ENCODE measurements at places on chromosomes 12 and 14.

DNA sequence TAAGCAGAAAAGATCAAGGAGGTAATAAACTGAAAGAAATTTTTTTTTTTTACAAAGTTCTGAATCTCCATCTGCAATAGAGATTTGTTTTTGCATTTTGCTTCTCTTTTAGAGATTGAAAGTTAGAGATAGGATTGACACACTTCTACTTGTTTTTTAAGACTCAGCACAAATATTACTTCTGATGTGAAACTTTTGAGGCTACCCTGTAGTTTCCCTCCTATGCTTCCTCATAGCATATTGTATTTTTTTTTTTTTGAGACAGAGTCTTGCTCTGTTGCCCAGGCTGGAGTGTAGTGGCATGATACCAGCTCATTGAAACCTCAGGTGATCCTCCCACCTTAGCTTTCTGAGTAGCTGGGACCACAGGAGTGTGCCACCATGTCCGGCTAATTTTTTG, 32.1 kb upstream of the SGPP1 start:
- DNase-seq: no peak

DNA sequence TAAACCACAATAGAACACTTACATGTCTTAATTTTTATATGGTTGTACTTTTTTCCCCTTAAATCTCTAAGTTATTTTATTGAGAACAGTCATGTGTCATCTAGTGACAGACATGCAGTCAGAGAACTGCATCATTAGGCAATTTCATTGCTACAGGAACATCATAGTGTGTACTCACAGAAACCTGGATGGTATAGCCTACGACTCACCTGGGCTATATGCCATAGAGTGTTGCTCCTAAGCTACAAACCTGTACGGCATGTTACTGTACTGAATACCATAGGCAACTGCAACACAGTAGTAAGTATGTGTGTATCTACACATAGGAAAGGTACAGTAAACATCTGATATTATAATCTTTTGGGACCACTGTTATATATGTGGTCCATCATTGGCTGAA, 557.6 kb downstream of the PRKD1 start:
- no peak for DNase-seq

- DNase-seq: no peak
Measured at GRCh38 chr12:96261557-96261956, 67.4 kb downstream of the ELK3 start.

DNA sequence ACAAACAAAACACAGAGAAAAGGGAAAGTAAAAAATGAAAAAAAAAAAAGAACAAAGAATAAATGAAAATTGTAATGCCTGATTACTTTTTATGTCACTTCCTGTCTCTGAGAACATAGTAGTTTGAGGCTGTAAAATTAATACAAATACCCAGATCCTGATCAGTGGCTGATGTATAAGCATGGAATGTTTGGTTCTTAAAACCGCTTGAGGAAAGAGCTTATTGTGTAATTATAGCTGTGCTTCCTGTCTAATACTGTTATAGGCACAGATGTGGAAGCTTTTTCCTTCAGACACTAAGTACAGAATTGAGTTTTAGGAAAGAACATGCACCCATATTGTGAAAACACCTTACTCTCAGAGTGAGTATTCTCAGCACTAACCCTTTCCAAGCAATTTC, 86.9 kb downstream of the AVPR1A start:
- DNase-seq: no peak

DNA sequence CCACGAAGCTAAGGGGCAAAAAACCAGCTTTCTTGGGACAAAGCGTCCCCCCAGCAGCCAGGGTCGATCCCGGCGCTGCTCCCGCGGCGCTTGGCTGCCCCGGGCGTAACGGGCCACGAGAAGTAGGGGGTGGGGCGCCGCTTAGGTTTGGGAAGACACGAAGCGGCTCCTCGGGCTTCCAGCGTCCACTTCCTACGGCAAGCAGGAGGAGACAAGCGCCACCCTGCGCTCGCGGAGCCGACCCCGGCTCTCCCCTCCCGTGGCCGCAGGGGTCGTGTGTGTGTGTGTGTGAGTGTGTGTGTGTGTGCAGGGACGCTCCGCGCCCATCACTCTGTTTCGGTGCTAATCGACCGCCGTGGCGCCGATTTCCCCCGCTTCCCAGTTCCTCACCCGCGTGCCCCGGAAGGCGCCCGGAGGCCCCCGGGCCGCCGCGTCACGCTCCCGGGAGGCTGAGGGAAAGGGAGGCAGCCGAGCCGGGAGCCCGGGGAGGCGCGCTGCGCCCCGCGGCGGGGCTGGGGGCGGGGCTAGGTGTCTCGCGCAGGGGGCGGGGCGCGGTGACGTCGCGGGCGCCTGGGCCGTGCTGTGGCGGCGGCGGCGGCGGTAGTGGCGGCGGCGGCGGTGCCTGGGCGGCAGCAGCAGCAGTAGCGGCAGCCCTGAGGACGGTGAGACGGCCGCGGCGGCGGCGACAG, at the start of gene ERC1:
Gene ERC1, plus strand, starts transcription at position 563 of the 689 bp plus-strand sequence. CDS start 36,681 bp downstream, outside the sequence.
- DNase-seq: peak; percentile 66

- no peak for DNase-seq
Measured at GRCh38 chr12:70415987-70416386, 49.9 kb downstream of the KCNMB4 start.

DNA sequence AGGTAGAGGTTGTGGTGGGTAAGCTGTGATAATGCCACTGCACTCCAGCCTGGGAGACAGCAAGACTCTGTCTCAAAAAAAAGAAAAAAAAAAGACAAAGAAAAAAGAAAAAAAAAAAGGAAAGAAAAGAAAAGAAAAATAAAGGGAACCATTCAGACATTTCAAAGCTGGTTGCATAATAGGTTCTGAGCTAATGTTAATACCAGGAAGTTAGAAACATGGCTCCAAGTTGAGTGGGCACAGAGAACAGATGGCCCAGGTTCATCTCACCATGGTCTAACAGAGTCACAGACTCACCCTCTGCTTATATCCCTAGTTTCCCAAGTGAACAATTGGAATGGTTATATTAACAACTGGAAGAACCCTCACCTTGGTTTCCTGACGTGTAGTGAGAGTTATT, 17.4 kb upstream of the ZDHHC17 start:
- no peak for DNase-seq

DNA sequence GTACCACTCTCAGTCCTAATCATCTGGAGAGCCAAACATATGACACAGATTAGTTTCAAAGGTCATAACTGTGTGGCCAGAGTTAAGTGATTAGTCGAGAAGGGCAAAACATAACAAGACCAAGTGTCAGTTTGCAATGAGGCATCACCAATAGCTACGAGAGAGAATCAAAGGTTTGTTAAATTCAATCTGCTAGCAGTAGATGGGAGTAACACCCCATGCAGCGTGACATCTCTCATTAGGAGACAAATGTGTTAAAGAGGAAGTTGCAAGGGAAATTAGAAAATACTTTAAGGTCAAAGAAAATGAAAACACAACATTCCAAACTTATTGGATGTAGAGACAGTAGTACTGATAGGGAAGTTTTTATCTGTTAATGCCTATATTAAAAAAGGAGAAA, 135.7 kb upstream of the SYT10 start:
- DNase-seq: no peak

DNA sequence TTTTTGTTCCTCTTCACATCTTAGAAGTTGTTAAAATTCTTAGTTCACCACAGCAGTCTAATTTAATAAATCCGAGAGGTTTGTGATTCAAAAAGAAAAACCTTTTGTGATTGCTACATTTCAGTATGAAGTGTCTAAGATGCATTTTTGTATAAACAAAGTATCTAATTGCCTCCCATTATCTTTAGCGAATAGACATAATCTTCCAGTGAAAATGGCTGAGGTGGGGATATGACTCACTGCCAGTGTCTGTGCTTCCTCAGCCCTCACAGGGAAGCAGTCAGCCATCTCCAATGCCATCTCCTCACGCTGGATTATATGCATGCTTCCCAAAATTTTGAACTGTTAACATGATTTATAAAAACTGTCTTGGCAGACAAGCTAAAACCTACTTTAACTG, 7.6 kb downstream of the GCH1 start:
- peak; percentile 11 for DNase-seq

DNA sequence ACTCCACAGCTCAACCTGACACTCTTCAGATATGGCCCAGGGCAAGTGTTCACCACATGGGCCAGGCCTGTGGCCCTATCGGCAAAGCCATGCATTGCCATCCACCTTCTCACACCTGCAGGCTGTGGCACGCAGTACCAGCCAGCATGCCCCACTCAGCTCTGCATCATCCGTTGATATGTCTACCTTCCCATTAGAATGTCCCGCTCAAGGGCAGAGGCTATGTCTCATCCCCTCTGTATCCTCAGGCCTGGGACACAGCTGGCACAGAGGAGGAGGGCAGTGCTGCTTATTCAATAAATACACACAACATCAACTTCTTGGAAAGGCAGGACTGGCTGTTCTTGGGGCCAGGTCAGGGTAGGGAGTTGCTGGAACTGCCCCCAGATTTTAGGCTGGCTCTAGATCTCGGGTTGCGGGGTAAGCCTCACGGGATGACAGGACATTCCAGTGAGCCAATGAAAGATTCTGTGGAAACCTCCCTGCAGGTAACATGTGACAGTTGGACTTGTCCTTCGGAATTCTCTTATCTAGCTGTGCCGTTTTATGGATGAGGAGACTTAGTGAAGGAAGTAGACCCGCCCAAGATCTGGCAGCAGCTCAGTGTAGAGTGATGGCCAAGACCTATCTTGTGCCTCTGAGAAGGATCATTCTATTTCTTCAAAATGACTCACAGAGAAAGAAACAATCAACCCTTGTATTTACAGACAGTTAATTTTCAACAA, 25.6 kb downstream of the SYNE3 start:
- DNase-seq: no peak

DNA sequence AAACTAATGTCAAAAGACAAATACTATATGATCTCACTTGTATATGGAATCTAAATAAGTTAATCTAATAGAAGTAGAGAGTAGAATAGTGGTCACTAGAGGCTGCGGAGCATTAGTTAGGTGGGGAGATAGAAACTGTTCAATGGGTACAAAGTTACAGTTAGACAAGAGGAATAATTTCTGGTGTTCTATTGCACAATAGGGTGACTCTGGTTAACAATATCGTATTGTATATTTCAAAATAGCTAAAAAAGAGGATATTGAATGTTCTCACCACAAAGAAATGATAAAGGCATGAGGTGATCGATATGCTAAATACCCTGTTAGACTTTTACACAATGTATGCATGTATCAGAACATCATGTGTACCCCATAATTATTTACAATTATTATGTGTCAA, 42.9 kb downstream of the IGF1 start:
- DNase-seq: no peak

- no peak for DNase-seq
Measured at GRCh38 chr14:104523546-104523935, 56.0 kb upstream of the C14orf180 start.

GRCh38 chr12:130029151-130029550, 125.3 kb upstream of the TMEM132D start:
- no peak for DNase-seq

- DNase-seq: no peak
Measured at GRCh38 chr12:5889381-5890047, 55.5 kb downstream of the ANO2 start.
